ENCODE measurements at places on chromosomes 13 and 19.

DNA sequence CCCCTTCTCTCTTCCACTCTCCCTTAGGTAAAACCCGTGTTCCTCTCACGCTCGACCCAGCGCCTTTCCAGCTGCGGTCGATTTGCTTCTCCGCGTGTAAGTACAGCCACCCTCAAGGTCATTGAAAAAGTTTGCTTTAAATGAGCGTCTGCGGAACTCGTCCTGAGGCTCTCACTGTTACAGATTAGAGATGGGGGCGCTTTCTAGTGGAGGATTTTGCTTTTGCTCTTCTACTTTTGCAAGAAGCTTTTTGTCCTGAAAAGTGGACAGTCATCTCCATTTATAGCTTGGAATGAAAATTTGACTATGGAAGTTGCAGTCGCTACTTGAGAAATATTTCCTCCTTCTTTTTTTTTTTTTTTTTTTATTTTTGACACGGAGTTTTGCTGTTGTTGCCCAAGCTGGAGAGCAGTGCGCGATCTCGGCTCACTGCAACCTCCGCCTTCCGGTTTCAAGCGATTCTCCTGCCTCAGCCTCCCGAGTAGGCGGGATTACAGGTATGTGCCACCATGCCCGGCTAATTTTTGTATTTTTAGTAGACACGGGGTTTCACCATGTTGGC, 595 bp upstream of the RAB20 start:
- no peak for DNase-seq

- DNase-seq, result peak; percentile 32
Measured at GRCh38 chr13:39612023-39612637, 9.1 kb upstream of the LHFPL6 start.

GRCh38 chr13:45231305-45231704, 30.5 kb upstream of the KCTD4 start:
- no peak for DNase-seq

DNA sequence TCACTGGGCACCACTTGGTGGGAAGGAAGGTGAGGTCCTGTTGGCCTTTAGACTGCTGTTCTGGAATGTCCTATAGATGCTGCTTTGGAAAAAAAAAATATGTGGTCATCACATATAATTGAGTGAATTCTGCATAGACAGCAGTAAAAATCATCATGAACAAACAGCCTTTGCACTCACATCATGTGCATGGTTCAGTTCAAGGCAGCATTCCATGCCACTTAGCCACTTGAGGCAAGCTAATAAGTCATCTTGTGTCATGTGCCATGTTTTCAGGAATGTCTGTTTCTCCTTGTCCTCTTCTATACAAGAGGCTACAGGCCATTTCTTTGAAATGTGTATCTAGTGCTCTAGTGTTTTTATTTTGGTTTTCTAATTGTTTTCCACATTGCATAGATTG, 43.9 kb upstream of the TSC22D1 start:
- DNase-seq, result no peak

- no peak for DNase-seq
Measured at GRCh38 chr19:19342086-19343015, 21.7 kb downstream of the MAU2 start.

GRCh38 chr13:98326291-98326690, 149.2 kb upstream of the RNF113B start:
- DNase-seq, result no peak

DNA sequence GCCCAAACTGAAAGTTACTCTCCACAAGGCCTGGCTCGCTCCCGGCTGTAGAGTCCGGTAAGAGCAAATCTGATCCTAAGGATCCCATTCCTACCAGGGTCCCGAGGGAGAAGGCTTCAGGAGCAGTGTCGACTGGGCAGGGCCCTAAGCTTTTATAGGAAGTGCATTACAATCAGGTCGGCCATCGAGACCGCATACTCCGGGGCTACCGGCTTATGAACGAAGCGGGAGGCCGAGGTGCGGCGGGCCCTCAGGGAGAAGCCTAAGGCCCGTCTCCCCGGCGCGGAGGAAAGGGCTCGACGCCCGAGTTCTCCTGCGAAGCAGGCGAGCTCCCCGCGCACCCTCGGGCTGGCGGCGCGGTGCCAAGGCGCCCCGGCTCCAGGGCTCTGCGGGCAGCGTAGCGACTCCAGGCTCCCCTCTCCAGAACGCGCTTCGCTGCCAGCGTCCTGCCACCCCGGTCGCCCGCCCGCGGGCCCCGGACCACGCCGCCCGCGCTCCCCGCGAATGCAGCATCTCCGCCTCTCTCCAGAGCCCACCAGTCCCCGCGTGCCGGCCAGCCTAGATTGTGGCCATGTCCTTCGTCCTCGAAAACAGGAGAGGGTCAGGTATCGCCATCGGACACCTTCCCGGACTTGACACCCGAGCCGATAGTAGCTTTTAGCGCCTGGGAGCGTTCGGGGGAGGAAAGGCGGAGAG, 1.4 kb downstream of the EFNB2 start:
- DNase-seq, result no peak

DNA sequence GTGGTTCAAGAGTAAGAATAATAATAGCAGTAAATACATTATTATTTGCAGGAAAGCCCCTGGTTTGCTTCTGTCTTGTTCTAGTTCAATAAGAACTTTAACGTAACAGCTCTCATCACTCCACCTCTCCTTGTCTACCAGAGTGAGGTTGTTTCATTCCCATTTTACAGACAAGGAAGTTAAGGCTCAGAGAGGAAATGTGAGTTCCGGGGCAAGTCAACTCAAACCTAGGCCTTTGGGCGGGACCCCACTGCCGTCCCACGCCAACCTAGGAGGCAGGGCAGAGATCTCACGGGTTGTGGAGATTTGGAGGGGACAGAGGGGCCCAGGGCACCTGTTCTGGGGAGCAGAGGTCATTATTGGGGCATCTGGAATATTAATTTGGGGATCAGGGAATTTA, 1.5 kb downstream of the MAP4K1 start:
- DNase-seq, result no peak

DNA sequence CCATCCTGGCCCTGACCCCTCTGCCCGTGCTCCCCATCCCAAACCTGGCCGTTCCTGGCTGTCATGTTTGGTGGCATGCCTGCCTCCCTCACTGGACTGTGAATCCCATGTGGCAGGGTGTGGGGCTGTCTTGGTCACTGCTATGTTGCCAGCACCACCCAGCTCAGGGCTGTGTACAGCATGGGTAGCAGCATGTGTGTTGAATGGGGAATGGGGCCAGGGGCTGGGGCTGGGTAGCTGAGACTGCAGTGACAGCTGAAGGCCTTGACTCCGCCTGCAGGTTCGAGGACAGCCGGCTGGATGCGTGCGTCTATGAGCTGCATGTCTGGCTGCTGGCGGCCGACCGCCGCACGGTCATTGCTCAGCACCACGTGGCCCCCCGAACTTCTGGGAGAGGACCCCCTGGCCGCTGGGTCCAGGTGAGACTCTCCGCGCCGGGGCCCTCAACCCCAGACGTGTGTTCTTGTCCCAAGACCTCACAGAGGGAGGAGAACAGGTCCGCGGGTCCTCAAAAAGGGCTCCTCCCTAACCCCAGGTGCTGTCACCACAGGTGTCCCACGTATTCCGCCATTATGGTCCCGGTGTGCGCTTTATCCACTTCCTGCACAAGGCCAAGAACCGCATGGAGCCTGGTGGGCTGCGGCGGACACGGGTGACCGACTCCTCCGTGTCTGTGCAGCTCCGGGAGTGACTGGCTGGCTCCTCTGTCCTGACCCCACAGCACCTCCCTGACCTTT, 3.5 kb downstream of the NCCRP1 start:
- DNase-seq, result no peak

All from stimulated activated CD4-positive, alpha-beta T cell treated with anti-CD3 and anti-CD28 coated beads, Interleukin-1b, Interleukin-23, amount 100 ng/mL, for 1 hour (primary cell).